ENCODE measurements at places on chromosomes 1 and 21.
A peak's percentile ranks its signal among the peaks of the same experiment; 100 is the strongest.

DNA sequence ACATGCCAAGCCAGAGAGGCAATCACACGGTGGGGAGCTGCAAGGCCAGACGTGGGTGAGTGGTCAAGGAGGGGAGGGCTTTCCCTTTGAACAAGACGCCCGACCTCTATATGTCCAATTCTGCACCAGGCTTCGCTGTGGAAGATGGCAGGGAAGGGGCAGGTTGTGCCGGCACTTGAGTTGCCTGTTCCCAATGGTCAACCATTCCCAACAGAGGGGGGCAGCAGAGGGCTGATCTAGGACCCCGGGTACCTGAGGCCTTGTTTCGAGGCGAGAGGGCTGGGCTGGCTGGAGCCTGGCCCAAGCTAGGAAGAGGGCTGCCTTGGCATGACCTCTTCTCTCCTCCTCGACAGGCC, 64.9 kb downstream of the TMEM53 start:
- no peak for DNase-seq

- no peak for DNase-seq
Observed at GRCh38 chr1:173395762-173396161, 81.4 kb upstream of the PRDX6 start.

GRCh38 chr1:236785477-236785876, 9.6 kb upstream of the MTR start:
- DNase-seq, result no peak

- DNase-seq, result no peak
Observed at GRCh38 chr1:213371847-213372619, 321.0 kb downstream of the RPS6KC1 start.

DNA sequence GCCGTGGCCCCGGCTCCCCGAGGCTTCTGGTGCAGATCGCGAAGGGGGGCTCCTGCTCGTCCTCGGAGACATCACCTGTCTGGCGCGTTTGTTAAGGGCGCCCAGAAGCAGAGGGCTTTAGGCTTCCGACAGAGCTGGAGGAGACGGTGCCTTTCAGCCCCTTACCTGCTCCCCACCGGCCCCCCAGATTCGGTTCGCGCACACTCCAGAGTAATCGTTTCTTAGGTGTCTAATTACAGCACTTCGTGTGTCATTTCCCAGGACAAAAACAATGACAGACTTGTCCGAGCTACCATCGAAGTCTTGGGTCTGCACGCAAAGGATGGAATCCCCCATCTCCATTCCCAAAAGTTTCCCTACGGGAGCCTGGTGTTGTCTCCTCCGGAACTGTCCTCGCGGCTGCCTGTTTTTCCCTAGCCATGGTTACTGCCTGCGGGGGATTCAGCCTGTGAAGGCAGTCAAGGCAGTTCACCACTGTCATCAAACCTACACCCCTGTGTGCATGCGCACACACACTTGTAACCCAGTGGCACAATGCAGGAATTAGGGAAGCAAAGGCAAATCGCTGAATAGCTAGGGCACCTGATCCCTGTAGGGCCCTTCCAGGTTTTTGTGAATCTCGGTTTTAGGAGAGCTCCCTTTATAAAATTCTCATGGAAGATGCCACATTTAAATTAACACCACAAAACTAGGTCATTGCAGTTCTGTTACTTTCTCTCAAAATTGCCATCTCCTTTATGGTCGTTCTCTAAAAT, 738 bp upstream of the CDC42BPA start:
- DNase-seq, result peak; percentile 50

DNA sequence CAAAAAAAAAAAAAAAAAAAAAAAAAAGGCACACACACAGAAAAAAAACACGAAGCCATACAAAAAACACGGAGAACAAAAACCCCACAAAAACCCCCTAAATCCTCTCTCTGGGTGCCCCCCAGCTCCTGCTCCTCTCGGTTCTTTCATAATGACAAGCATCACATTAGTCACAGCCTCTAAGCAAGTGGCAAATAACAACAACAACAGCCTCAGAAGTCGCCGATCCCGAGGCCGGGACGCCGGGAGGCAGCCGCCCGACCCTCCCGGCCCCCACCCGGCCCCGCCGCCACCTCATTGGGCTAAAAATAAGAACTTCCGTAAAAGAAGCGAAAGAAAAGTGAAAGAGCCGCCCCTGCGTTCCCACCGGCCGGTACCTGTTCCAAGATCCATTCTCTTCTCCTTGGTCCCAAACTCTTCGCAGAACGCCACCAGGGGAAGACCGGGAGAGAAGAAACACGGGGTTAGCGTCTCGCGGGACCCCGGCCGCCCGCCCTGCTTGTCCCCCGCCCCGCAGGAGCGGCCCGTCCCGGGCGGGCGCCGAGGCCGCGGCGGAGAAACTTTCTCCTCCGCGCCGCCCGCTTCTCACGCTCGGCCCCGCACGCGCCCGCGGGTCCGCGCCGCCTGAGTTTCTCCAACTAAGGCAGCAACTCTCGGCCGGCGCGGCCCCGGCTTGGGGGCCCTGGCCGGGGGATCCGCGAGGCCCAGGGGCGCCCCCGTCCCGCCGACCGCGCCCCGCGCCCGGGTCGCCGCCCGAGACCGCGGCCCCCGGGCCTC, 102.8 kb downstream of the CASZ1 start:
- no peak for DNase-seq

DNA sequence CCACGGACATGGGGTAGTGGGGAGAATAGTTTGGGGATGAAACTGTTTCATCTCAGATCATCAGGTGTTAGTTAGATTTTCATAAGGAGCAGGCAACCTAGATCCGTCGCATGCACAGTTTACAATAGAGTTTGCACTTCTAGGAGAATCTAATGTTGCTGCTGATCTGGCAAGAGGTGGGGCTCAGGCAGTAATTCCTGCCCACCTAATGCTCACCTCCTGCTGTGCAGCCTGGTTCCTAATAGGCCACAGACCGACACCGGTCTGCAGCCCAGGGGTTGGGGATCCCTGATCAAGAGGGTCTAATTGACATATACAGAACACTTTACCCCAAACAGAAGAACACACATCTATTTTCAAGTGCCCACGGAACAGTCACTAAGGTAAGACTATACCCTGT, 275.1 kb downstream of the PTPRU start:
- DNase-seq, result no peak

DNA sequence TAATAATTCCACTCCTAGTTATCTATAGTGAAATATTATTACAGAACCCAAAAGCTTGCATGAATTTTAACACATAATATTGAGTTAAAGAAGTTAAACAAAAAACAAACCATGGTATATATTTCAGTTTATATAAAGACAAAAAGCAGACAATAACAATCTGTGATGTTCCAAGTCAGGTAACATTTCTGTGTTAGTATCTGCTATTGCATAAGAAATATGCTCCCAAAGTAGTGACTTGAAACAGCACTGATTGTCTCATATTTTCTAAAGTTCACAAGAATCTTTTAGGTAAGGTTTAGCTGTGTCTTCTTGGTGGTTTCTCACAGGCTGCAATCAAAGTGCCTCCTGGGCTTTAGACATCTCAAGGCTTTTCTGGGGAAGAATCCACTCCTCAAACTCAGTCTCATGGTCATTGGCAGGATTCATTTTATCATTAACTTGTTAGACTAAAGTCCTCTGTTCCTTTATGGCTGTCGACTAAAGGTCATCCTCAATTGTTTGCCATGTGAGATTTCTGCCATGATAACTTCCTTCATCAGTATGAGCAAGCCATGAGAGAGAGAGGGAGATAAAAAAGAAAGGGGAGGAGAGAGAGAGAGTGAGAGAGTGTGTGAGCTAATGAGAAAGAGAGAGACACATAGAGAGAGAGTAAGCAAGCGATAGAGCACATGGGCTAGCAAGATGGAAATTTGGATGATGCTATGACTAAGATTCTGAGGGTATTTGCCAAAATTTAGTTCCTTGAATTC, 19.9 kb downstream of the GBP1 start:
- no peak for DNase-seq

- DNase-seq, result no peak
Observed at GRCh38 chr1:152654110-152654509, 9.1 kb upstream of the LCE2D start.

DNA sequence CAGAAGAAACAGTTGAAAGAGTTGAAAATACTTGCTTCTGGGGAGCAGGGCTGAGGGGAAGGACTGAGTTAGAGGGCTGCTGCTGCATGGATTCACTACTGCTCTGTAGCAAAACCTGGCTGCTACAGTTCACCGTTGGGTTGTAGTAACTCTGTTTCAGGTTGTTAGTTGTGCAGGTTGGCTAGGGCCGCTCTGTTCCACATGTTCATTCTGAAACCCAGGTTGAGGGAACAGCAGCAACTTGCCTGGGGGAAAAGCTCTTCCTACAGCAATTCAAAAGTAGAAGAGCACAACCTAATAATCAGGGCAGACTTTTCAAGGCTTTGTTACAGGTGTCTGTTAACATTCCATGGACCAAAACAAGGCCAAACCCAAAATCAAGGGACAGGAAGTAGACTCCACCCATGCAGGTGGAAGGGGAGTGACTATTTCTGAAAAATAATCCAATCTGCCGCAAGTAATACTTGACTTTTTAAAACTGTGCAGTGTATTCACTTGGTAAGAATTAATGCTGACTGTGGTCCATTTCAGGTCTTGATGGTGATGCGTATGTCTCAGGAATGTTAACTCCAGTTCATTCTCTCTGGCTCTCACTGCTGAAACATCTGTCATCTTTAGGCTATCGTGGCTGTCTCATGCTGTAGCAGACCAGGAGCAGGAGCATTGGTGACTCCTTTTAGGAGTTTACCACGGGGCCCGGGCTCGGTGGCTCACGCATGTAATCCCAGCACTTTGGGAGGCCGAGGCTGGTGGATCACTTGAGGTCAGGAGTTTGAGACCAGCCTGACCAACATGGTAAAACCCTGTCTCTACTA, 5.1 kb upstream of the PARK7 start:
- DNase-seq, result no peak

GRCh38 chr1:15578921-15579682, 5.7 kb downstream of the AGMAT start:
- no peak for DNase-seq

GRCh38 chr1:82538876-82539275, 738.1 kb downstream of the ADGRL2 start:
- DNase-seq, result no peak

- no peak for DNase-seq
Observed at GRCh38 chr1:29183287-29183686, 1.6 kb upstream of the SRSF4 start.

- no peak for DNase-seq
Observed at GRCh38 chr21:15359251-15359650, 294.5 kb upstream of the NRIP1 start.

GRCh38 chr1:88890791-88891317, 513 bp downstream of the GTF2B start:
- no peak for DNase-seq

GRCh38 chr1:59432531-59433439, 135.9 kb downstream of the FGGY start:
- DNase-seq, result no peak

DNA sequence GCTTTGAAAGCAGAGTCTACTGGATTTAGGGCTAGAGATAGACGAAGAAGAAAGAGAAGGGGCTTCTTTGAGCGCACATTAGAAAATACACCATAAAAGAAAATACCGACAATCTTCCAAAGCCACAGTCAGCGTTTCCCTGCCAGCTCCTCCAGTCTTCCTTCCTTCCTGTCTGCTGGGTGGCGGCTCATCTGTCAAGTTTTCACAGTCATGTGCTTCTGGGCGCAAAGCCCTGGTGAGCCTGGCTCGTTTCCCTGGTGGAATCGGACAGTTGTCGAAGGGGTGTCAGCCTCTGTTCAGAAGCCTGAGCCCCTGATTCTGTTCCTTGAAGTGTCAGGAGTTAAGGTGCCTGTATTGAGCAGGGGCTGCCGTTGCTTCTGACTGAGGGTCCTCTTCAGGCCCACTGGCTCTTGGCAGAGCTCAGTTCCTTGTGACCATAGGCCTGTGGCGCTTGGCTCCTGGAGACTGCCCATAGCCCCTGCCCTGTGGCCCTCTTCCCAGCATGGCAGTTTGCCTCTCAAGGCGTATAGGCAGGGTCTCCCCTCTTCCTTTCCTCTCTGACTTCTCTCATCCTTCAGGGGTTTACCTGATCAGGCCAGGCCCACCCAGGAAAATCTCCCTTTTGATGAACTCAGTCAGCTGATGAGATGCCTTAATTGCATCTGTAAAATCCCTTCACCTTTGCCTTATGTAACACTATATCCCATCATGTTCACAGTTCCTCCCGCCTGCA, 58.6 kb downstream of the ADARB1 start:
- DNase-seq, result peak; percentile 81

DNA sequence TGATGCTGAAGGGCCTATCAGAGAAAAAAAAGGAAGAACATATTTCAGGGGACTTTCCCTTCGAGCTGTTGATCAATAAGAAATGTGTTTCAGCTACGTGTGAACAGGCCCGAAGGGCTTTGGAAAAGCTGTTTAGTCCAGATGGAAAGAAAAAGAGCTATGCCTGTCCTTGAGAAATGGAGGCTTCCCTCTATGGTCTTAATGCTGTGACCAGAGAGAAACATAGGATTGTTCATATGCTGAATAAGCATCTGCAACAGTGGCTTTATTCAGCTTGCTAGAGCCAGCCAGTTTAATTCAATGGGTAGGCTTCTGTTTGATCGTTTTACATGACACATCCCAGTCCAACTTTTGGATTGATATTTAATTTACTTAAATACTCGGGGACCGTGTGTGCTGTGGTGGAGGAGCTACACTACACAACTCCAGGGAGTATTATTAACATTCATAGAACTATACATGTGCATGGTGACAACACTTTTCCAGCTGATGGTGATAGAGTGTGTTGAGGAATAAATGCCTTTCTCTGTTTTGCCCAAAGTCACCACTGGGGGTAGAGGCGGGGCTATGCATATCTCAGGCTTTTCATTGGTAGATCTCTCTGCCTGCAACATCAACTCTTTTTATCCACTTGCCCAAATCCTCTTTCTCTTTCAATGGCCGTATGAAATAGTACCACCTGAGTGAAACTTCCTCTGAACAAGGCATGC, 106.7 kb upstream of the C8B start:
- DNase-seq, result no peak

GRCh38 chr1:21324368-21325141, 34.3 kb upstream of the ECE1 start:
- peak; percentile 88 for DNase-seq

Data from tibial artery (tissue), 4 donors.